Activated naive CD4-positive, alpha-beta T cell treated with anti-CD3 and anti-CD28 coated beads, Interleukin-2, amount 10 ng/mL, durations not matched to agents 5 hours and 36 hours (primary cell): ENCODE measurements at places on chromosomes 2 and 18. TPM values are rescaled to one million over a fixed set of nuclear protein-coding genes. Genes with fewer than 3 reads are reported as not detected.

The CHRND gene
- total RNA-seq = not detected

The SIX3 gene
- not detected for total RNA-seq

The CHCHD5 gene
- 37.3 TPM for total RNA-seq

The TEX44 gene
- not detected for total RNA-seq

The PTMA gene
- 1,526 TPM for total RNA-seq

The CTLA4 gene
- 19.1 TPM for total RNA-seq

The FOXD4L1 gene
- 0.40 TPM for total RNA-seq

The PIK3C3 gene
- total RNA-seq = 54.6 TPM

The RDH14 gene
- total RNA-seq = 14.2 TPM

The SERPINB11 gene
- not detected for total RNA-seq

The KDM3A gene
- 110 TPM for total RNA-seq

The TRIM54 gene
- total RNA-seq = 0.12 TPM

The MOCOS gene
- total RNA-seq = not detected

The PLEKHH2 gene
- 0.58 TPM for total RNA-seq

The EPB41L5 gene
- total RNA-seq = 4.0 TPM
